ENCODE measurements at places on chromosomes 12 and 14.

DNA sequence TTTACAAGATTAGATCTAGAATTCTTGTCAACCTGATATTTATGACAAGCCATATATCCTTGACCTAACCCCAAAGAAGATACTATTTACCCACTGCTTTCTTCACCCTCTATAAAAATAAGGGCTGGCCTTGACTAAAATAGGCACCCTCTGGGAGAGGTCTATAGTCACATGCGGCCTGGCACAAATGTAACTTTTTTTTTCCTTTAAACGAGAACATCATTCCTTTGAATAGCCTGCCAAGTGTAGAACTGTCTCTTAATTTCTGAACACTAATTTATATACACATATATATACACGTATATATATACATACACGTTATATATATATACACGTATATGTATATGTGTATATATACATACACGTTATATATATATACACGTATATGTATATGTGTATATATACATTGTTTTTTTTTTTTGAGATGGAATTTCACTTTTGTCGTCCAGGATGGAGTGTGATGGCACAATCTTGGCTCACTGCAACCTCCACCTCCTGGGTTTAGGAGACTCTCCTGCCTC, 18.6 kb downstream of the PPTC7 start:
- no peak for DNase-seq

GRCh38 chr12:124618291-124618902, 51.0 kb upstream of the NCOR2 start:
- DNase-seq = no peak

GRCh38 chr12:51962737-51963136, 11.2 kb downstream of the ACVR1B start:
- no peak for DNase-seq

DNA sequence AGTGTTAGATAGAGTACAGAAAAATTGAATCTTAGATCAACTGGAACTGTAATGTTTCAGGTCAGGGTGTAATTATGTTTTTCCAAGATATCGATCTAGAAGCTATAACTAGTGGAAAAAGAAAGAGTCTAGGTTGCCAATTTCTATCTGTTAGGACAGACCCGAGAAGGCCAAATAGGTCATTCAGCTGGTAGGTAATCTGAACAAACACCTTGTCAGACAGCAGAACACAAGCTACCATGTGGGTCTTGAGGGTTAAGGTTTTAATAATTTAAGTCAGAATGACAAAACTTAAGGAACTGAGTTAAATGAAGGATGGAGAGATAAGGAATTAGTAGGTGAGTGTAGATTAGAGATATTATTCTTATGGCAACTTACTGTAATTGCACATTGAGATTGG, 44.9 kb upstream of the KCNMB4 start:
- no peak for DNase-seq

DNA sequence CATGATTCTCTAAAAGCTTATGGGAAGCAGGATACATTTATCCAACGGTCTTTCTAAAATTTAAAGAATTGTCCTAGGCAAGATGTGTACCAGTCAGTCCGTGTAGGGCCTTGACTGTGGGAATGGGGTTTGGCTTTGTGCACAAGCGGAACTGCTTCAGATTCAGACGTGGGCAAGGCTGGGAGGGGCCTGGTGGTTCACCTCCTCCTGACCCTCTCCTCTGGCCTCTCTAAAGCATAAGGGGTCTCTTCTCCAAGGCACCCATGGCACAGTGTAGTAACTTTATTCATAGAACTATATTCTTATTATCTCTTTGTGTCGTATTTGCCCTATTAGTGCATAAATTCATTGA, 121.2 kb upstream of the PTPRB start:
- no peak for DNase-seq

DNA sequence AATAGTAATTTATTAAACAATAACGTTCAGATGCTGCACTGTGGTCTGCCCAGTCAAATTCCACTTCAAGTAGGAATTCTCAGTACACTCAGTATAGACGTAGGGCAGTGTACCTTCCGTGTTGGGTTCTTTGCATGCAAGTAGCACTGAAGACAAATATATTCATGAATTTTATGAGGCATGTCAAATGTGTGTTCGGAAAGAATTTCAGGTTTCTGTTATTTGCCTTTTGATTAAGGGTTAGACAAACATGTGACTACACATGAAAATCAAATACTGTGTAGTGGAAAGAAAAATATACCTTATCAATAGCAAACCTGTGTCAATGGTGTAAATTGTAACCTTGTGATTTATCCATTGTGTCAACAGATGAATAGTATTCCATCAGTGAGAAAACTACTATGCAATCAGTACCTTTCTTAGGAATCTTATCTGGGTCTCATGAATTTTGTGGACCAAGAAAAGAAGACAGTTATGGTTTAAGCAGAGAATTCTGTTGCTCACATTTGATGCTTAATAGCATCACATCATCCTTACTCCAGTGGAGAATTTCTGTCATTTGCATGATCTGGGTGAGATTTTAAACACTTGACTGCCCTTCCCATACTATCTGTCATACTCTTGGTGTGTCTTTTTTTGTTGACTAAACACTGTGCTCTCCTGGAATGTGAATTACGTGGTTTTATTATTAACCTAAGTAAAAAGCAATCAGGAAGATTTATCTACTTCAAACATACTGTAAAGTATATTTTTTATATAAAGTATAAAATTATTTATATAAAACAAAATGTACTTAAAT, 13.3 kb downstream of the TMEM260 start:
- DNase-seq = no peak

DNA sequence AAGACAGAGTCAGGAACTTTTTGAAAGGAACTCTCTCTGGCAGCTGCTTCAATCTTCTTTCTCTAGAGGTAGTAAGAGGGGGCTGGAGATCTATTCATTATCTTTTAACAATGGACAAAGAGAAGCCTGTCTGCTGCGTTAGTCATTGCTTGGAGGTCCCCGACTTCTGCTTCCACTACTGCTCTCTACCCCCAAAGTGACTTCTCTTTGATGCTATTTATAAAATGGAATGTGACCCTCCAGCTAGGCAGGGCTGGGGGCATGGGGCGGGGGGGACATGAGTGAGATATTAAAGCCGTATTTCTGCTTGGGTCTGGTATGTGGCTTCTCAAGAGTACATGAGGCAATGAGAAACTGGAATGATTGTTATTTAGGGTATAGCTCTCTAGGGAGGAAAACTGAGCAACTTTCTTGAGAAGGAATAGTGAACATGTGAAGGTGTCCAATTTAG, 41.4 kb upstream of the NUDT4 start:
- no peak for DNase-seq
